ENCODE measurements at places on chromosomes 1 and 21. TPM values are rescaled to one million over a fixed set of nuclear protein-coding genes. Genes with fewer than 3 reads are reported as not detected.

DNA sequence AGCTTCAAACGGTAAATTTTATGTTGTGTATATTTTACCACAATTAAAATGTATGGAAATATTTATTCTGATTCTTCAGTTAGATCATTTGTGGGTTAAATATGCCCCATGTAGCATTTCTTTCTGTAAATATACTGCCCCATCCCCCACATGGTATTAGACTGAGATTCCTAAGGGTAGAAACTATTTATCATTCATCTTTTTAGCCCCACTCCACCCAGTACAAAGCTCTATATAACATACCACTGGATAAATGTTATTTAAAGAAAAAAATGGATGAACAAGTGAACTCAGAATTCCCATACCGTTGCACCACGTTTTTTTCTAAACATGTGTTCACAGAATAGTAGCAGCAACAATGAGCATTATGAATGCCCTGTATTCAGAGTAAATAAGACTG, 234.0 kb upstream of the IRF2BP2 start:
- no peak for ATAC-seq

DNA sequence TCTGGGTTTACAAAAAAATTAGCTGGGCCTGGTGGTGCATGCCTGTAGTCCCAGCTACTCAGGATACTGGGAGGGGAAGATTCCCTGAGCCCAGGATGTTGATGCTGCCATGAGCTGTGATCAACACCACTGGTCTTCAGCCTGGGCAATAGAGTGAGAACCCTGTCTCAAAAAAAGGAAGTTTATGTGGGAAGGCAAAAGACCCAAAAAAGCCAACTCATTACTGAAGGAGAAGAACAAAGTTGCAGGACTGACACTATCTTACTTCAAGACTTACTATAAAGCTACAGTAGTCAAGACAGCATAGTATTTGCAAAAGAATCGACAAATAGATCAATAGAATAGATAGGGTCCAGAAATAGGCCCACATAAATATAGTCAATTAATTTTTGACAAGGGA, 9.2 kb upstream of the PTGS2 start:
- ATAC-seq, result no peak

DNA sequence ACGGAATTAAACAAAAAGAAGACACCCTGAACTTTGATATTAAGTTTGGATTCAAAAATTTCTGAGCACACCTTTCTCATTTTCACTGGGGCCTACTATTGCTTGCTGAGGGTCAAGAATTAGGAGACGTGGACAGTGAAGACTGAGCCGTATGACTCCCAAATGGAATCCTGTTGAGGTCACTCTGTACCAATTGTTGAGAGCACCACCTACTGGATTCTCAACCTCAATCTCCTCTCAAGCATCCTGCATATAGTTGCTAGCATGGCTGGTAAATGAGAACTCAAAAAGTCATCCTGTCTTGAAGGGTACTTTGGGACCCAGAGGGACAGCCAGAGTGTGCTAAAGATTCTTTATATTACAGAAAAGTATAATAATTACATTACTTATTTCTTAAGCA, 20.2 kb upstream of the MTR start:
- ATAC-seq, result peak; percentile 61

KCNJ6 gene
- not detected for total RNA-seq

PERM1 gene
- 1.4 TPM for total RNA-seq

LAPTM5 gene
- 59.7 TPM for total RNA-seq

DNA sequence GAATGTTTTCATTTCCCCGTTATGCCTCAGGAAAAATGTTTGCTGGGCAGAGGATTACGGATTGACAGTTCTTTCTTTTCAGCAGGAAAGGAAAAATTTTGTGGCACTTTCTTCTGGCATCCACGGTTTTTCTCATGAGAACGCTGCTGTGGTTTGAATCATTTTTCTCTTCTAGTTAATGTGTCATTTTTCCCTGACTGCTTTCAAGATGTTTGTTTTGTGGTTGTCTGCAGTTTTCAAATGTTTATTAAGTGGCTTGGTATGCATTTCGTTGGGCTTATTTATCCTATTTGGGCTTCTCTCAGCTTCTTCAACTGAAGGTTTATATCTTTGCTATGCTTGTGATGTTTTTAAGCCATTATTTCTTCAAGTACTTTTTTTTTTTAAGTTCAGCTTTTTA, 359.0 kb downstream of the RGS7 start:
- no peak for ATAC-seq

DNA sequence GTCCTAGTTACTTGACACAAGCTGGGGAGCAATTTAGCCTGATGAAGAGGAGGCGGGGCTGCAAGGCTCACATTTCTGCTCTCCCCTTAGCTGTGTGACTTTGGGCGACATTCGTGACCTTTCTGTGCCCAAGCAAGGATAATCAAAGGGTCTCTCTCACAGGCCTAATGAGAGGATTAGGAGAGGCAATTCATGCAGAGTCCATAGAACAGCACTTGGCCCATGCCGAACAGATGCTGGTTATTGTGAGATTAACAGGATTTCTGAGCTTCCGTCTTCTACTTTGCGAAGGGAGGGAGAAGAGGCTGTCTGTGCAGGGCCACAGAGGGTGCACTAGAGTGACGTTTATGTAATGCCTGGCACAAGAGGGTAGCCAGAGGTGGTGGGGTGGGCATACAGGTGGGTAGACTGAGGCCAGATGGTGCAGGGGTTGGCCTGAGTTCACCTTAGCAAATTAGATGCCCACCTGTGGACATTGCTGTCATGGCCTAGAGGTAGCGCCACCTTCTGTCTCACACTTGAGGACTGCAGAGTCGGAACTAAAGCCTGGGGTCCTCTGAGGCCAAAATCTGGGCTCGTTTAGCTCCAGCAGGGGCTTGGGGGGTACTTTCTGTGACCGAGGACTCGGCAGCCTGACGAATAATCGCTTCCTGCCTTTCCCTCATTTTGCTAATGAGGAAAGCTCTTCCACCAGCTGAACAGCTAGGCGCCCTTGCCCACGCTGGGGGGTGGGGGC, 18.6 kb downstream of the ACTL8 start:
- no peak for ATAC-seq

OR10Z1 gene
- total RNA-seq, result not detected
